PC-3 (cell line): ENCODE measurements at places on chromosomes 7 and 10. TPM values are rescaled to one million over a fixed set of nuclear protein-coding genes. Genes with fewer than 3 reads are reported as not detected.

Gene ZNF518A
- 0.69 TPM in 2 replicates for total RNA-seq

Gene CYP2C8
- total RNA-seq: not detected in 2 replicates

Gene THNSL1
- total RNA-seq: 2.7 and 3.2 TPM in 2 replicates

Gene ANXA8
- 0.69 and 1.1 TPM in 2 replicates for total RNA-seq

Gene VKORC1L1
- 7.6 and 9.4 TPM in 2 replicates for total RNA-seq

Gene PAPOLB
- 0.29 and 0.40 TPM in 2 replicates for total RNA-seq

Gene PCLO
- total RNA-seq: 3.5 and 7.5 TPM in 2 replicates

Gene LDB1
- total RNA-seq: 28.3 and 34.2 TPM in 2 replicates

Gene LRRD1
- total RNA-seq: not detected in 2 replicates

DNA sequence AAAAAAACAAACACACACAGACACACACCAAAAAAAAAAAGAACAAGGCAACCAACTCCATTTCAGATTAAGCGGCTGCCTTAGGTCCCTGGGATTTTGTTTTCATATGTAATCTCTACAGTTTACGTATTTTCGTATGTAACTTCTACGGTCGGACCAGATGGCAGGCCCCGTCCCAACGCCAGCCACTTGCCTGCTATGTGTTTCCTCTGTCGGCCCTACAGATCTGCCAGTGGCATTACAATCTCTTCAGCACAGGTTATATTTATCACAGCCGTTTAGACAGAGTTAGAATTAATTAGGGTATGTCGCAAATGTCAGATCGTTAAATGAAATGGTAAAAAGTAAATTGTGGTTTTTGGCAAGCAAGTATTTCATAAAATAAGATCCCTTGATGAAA is 99.3 kb downstream of the DNAJB6 start:
- no peaks in the 10 kb centered on the region for H3K36me3 ChIP-seq
- DNase-seq: no peak
- H3K27ac ChIP-seq: no peak overlapping the region
- H3K4me3 ChIP-seq: no peak overlapping the region
- no peaks in the 10 kb centered on the region for H3K27me3 ChIP-seq

GRCh38 chr10:48614481-48615390 is 9.9 kb upstream of the ARHGAP22 start:
- H3K4me1 ChIP-seq: no peaks in the 10 kb centered on the region; the same call in 1 of the 2 replicates
- H3K27ac ChIP-seq: no peak overlapping the region
- H3K36me3 ChIP-seq: no peaks in the 10 kb centered on the region
- peak; percentile 50 for DNase-seq

- peaks cover 33% of the 10 kb centered on the region for H3K4me1 ChIP-seq
- no peaks in the 10 kb centered on the region for H3K27me3 ChIP-seq
- no peak overlapping the region for H3K4me3 ChIP-seq
- H3K36me3 ChIP-seq: no peaks in the 10 kb centered on the region
- no peak overlapping the region for H3K27ac ChIP-seq
These were observed 93.4 kb upstream of the OIT3 start for GRCh38 chr10:72800000-72800740.

GRCh38 chr7:55310287-55311025 is 54.7 kb upstream of the LANCL2 start:
- no peak overlapping the region for H3K27ac ChIP-seq
- no peak for DNase-seq
- peaks cover 6% of the 10 kb centered on the region; the same call in 1 of the 2 replicates for H3K27me3 ChIP-seq
- no peaks in the 10 kb centered on the region for H3K36me3 ChIP-seq
- H3K4me3 ChIP-seq: no peak overlapping the region
- peaks cover 3% of the 10 kb centered on the region; the same call in 1 of the 2 replicates for H3K4me1 ChIP-seq

- H3K36me3 ChIP-seq: no peaks in the 10 kb centered on the region
- H3K27me3 ChIP-seq: no peaks in the 10 kb centered on the region
- H3K4me1 ChIP-seq: no peaks in the 10 kb centered on the region
- H3K4me3 ChIP-seq: no peak overlapping the region
These were observed 11.0 kb downstream of the MAT1A start for GRCh38 chr10:80278480-80278879.

DNA sequence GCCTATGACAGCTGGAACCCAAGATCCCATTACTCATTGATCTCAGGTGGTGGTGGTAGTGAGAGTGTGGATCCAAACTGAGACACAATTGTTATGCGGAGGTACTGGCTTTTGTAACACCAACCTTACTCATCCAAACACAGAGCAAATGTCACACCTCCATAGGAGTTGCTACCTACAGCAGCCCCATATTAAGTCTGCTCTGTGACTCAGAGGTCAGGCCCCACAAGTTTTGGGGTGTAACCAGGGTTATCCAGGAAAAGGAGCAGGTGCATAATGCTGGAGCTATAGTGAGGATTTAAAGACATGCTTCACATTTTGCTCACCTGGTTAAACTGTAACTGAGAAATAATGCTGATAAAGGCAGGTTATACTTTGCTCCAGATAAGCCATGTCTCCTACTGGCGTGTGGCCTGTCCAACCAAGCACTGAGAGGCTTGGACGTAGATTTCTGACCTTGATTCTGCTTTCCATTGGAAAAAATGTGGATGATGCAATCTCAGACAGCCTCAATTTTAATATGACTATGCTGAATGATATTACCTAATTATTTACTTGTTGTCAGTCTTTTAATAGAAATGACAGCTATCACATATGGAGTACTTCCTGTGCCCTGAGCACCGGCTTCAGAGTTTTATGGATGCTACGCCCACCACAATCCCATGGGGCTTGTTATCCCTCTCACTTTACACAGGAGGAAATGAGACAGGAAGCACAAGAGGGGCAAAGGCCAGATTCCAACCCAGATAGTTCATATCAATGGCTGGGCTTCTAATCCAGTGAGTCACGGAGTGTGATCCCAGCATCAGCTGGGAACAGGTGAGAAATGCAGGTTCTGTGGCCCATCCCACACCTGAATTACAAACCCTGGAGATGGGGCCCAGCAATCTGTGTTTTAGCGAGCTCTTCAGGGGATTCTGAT is 181.3 kb downstream of the CHN2 start:
- H3K27ac ChIP-seq: no peak overlapping the region
- H3K4me1 ChIP-seq: peaks cover 35% of the 10 kb centered on the region
- no peak overlapping the region for H3K4me3 ChIP-seq
- DNase-seq: peak; percentile 57
- no peaks in the 10 kb centered on the region for H3K36me3 ChIP-seq

GRCh38 chr10:121168545-121169216 is 317.5 kb downstream of the WDR11 start:
- no peak overlapping the region for H3K27ac ChIP-seq
- H3K4me1 ChIP-seq: peaks cover 8% of the 10 kb centered on the region; the same call in 1 of the 2 replicates
- H3K4me3 ChIP-seq: no peak overlapping the region
- H3K36me3 ChIP-seq: no peaks in the 10 kb centered on the region
- no peaks in the 10 kb centered on the region for H3K27me3 ChIP-seq
- DNase-seq: no peak

- DNase-seq: no peak
- no peak overlapping the region for H3K4me3 ChIP-seq
- no peak overlapping the region for H3K27ac ChIP-seq
- no peaks in the 10 kb centered on the region for H3K36me3 ChIP-seq
- no peaks in the 10 kb centered on the region for H3K4me1 ChIP-seq
These were observed 42.8 kb downstream of the ADRA2A start for GRCh38 chr10:111119637-111120036.

DNA sequence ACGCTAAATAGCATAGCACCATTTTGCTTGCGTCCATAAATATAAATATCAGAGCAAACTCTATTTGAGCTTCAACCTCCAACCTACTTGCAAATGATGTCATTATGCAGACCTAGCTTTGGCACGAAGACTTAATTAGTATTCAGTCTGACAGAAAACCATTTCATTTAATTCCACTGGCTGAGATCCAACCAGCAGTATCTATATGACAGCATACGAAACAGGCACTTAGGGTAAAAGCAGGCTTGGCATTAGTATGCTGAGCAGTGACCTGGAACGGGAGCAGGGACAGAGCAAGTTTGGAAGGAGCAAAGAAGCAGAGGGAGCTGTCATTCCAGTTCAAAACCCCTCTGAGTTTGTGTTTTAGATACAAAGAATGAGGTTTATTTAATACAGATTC is 312.5 kb upstream of the CHRM2 start:
- H3K4me3 ChIP-seq: no peak overlapping the region
- H3K36me3 ChIP-seq: no peaks in the 10 kb centered on the region
- no peaks in the 10 kb centered on the region for H3K27me3 ChIP-seq
- H3K27ac ChIP-seq: no peak overlapping the region

GRCh38 chr7:6026011-6026819 is 5.0 kb upstream of the ANKRD61 start:
- no peaks in the 10 kb centered on the region for H3K4me1 ChIP-seq
- H3K27ac ChIP-seq: no peak overlapping the region
- peak; percentile 55 for DNase-seq

DNA sequence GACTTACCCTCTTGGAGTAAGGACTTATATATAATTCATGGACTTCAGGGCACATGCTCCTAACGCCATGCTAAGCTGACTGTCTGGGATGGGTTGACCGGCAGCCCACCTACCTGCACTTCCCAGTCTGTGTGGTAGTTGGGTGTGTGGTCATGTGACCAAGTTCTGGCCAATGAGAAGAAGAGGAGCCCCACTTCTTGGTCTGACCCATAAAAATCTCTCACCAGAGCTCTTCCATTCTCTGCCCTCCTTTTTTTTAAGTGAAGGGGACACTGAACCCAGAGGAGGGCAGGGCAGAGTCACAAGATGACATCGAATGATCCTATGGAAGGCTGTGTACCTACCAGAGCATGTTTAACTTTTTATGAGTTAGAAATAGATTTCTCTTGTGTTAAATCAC is 370.1 kb downstream of the FRMD4A start:
- H3K4me3 ChIP-seq: no peak overlapping the region
- H3K36me3 ChIP-seq: no peaks in the 10 kb centered on the region
- no peak overlapping the region for H3K27ac ChIP-seq
- H3K27me3 ChIP-seq: no peaks in the 10 kb centered on the region

- H3K4me1 ChIP-seq: no peaks in the 10 kb centered on the region
- H3K36me3 ChIP-seq: no peaks in the 10 kb centered on the region
- H3K4me3 ChIP-seq: no peak overlapping the region
- no peak for DNase-seq
- H3K27ac ChIP-seq: no peak overlapping the region
These were observed 86.5 kb downstream of the DNAJB6 start for GRCh38 chr7:157423348-157423747.

DNA sequence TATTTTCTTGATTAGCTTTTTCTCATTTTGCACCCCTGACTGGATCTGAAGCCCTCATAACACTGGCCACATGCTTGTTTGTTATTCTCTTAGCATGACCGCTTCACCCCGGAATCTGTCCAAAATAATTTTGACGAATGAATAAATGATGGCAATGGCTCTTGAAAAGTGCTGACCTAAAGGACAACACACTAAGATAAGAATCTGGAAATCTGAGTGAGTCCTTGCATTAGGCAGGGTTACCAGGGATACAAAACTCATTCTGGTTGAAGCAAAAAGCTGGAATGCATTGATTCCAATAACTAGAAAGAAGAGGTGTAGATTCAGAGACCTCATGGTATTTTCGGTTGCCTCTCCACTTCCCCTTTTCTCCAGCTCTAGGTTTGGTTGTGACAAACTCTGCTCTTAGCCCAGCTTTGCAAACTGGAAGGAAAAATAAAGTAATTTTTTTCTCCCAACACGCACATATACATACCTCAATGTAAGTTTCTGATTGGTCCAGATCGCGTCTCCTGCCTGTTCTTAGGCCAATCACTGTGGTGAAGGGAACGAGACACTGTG is 157.4 kb downstream of the SKIDA1 start:
- no peak for DNase-seq
- H3K4me1 ChIP-seq: peaks cover 24% of the 10 kb centered on the region
- no peak overlapping the region for H3K4me3 ChIP-seq
- no peaks in the 10 kb centered on the region for H3K27me3 ChIP-seq

DNA sequence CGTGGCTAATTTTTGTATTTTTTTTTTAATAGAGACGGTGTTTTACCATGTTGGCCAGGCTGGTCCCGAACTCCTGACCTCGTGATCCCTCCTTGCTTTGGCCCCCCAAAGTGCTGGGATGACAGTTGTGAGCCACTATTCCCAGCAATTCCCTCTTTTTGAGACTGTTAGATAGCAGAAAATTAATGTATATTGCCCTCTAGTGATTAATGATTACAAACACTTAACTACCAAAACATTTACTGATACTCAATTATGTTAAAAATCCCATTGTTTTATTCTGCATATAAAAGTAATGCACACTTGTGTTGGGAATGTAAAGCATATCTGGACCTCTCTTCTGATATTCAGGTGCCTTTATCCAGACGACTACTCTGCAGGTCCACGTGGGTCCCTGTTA is 41.2 kb upstream of the COBL start:
- no peaks in the 10 kb centered on the region for H3K4me1 ChIP-seq
- no peak overlapping the region for H3K4me3 ChIP-seq
- H3K36me3 ChIP-seq: no peaks in the 10 kb centered on the region
- DNase-seq: no peak

- H3K27ac ChIP-seq: no peak overlapping the region
- no peaks in the 10 kb centered on the region for H3K27me3 ChIP-seq
- DNase-seq: peak; percentile 23
- no peaks in the 10 kb centered on the region for H3K36me3 ChIP-seq
These were observed 536.5 kb upstream of the TEX47 start for GRCh38 chr7:89332026-89332425.

DNA sequence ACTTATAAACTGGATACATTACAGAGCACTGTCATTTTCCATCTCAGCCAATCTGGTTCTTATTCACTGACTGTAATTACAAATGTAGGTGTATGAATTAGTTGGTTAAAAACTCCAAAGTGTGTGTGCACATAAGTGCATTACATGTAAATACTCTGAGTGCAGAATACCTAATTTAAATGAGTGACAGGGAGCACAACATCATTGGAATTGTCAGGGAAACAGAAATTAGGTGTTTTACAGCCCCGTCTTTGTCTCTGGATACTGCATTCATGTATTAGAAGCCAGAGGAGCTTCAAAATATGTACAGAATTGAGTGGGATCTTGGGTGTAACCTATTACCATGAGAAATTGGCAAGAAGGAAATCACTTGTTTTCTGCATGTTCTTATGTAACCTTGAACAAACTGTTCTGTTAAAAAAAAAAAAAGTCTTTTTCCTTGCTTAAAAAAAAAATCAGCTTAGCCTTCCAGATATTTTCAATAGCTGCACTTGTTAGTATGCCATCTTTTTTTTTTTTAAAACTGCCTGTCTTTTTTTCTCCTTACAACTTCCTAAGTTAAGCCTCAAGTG is 31.1 kb downstream of the CELF2 start:
- no peaks in the 10 kb centered on the region for H3K36me3 ChIP-seq
- H3K27ac ChIP-seq: no peak overlapping the region

DNA sequence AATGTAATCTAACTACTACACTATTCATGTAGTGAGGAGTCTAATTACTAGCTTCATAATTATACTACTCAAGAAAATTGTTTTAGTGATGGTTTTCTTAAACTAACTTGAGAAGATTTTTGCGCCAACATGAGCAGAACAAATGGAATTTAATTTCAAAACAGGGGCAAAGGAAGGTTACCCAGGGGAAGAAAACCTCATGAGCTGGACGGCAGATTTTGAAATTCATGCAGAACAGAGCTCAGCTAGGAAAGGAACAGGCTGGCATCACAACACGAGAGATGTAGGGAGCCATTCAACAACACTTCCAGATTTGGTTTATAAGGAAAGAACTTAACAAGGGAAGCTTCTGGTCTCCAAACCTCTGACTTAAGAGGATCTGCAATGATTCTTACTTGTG is 235.3 kb upstream of the PRKCQ start:
- H3K27me3 ChIP-seq: no peaks in the 10 kb centered on the region
- DNase-seq: no peak
- H3K36me3 ChIP-seq: no peaks in the 10 kb centered on the region
- H3K4me3 ChIP-seq: no peak overlapping the region
- no peaks in the 10 kb centered on the region for H3K4me1 ChIP-seq
- H3K27ac ChIP-seq: no peak overlapping the region

GRCh38 chr7:22549051-22549450 is 49.1 kb upstream of the STEAP1B start:
- no peak for DNase-seq
- H3K27ac ChIP-seq: no peak overlapping the region
- no peak overlapping the region for H3K4me3 ChIP-seq
- H3K4me1 ChIP-seq: no peaks in the 10 kb centered on the region
- peaks cover 12% of the 10 kb centered on the region; the same call in 1 of the 2 replicates for H3K27me3 ChIP-seq
